Umbilical cord (tissue), 2 donors: ENCODE measurements at places on chromosomes 3 and 15.

DNA sequence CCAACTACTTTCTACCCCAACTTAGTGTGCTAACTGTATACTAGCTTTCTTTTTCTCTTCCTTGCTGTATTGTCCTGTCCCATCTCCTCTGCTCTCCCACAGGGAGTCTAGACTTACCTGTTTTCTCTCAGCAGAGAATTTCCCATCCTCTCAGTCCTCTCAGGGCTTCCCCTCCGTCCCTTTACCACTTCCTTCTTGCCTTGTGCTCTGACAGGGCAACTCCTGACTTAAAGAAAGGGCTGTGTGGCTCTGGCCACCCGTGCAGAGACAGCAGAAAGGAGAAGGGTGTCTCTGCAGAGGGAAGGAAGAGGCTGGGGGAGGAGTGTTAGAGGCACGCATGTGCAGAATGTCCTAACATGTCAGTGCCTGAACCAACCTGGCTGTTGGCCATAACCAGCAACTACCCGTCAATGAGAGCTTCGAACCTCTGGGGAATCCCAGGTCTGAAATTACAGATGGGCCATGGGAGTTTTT is at the start of gene GCSAM:
Gene GCSAM, minus strand, starts transcription at position 274 of the 474 bp plus-strand sequence. Its CDS starts 128 bp downstream, at position 146.
- DNase-seq = peak; percentile 54

DNA sequence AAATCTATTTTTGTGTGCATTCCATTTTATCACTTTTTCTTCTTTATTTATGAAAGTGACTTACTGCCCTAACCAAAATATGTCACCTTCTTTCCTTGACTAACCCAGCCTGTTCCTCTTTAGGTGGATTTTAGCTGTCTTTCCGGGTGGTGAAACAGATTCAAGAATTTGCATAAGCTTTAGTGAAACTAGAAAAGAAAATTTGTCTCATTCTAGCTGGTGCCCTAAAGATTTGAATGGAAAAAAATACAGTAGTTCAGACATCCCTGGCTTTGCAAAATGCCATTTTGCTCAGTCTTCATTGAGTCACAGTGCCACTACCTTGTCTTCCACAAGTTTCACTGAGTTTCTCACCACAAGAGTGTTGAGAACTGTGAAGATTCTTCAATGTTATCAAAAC is 28.2 kb upstream of the CCDC50 start:
- DNase-seq = no peak

DNA sequence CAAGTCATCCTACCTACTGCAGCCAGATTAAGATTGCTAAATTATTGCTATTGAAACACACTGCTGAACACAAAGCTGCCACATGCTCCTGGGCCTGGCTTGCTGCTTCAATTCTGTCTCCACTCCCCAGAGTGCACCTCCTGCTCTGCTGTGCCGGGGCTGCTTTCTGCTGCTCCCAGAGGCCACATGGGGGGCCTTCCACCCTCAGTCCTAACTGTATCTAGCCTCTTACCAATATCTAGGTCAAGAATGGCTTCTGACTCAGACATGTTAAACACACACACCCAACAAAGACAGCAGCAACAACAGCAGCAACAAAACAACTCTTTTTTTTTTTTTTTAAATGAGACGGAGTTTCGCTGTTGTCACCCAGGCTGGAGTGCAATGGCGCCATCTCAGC is 33.0 kb downstream of the MYZAP start:
- no peak for DNase-seq

DNA sequence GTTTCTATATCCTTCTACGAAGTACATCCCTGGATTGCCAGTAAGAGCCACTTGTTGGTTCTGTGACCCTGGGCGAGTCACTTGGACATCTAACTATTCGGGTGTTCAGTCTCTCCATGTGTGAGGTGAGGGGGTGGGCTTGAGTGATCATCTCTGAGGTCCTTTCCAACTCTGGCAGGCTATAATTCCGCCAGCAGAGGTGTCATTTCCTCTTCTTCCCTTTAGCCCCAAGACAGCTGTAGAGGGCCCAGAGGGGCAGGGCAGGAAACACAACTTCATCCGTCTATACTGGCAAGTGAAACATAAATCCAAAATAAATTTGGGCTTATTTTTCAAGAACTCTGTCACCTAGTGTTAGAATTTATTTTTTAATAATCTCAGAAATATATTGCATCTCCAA is 38.1 kb downstream of the C2CD4A start:
- DNase-seq = no peak

GRCh38 chr3:23728601-23729117 is 77.1 kb upstream of the UBE2E1 start:
- peak; percentile 91 for DNase-seq

- DNase-seq = no peak
These were observed 7.0 kb upstream of the NIPA2 start for GRCh38 chr15:22831473-22831872.

DNA sequence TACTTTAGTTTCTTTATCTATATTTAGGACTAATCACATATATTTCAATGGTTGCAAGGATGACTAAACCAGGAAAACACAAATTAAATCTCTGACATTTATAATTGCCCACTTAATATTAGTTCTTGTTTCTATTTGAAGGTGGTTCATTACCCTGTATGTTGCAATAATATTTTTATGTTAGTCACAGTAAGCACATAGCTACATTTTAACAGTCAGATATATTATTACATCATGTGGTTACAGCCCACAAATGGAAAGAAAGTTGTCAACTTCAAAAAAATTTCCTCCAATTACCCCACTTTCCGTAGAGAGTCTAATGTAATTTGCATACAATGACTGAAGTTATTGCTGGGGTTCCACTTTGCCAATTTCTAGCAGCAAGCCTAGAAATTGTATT is 114.6 kb downstream of the TUSC7 start:
- no peak for DNase-seq

DNA sequence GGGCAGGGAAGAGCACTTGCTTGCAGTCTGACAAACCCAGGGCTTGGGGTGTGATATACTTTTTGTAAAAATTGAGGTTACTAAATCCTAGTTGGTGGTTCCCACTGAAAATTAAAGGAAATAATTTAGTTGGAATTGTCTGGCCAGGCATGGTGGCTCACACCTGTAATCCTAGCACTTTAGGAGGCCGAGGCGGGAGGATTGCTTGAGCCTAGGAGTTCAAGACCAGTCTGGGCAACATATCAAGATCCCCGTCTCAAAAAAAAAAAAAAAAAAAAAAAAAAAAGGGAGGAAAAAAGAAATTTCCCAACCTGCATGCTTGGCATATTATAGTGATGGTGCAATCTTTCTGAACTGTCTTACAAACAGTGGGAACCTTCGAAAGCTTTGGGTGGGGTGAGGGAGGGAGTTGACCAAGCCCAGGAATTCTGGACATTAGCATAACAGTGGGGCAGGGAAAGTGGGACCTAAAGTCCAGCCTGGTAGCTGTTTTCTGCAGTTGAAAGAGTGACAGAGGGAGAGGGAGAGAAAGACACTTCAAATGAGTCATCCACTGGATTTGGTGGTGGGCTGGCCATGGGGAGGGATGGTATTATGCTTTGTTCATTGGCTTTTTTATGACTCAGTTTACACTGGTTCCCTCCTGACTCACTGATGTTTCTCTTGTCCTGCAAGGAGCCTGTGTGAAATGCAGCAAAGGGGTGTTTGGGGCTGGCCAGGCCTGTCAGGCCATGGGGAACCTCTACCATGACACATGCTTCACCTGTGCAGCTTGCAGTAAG is 41.1 kb downstream of the LIMD1 start:
- no peak for DNase-seq

DNA sequence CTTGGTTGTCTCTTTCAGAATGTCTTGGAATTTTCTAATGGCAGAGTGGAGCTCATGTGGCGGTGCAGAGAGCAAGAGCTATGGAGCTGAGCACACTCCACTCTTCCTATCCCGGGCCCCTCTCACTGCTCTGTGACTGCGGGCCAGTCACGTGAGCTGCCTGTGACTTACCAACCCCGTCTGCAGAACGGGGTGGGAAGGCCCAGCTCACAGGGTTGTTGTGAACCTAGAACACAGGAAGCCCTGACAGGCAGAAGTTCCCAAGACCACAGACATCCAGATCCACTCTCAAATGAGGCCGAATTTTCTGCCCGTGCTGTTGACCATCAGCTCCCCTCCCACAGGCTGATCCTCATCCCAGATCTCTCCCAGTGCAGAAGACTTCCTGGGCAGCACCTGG is 35.5 kb upstream of the PLXNA1 start:
- DNase-seq = no peak

- no peak for DNase-seq
These were observed 247.6 kb upstream of the SOX2 start for GRCh38 chr3:181464033-181464694.

- DNase-seq = peak; percentile 89
These were observed at the start of gene PLCD1 for GRCh38 chr3:38029400-38030125. PLCD1 (minus strand) TSS chr3:38029642; CDS start chr3:38029539, 103 bp downstream.

GRCh38 chr3:151351219-151351618 is 21.9 kb upstream of the P2RY13 start:
- DNase-seq = no peak

DNA sequence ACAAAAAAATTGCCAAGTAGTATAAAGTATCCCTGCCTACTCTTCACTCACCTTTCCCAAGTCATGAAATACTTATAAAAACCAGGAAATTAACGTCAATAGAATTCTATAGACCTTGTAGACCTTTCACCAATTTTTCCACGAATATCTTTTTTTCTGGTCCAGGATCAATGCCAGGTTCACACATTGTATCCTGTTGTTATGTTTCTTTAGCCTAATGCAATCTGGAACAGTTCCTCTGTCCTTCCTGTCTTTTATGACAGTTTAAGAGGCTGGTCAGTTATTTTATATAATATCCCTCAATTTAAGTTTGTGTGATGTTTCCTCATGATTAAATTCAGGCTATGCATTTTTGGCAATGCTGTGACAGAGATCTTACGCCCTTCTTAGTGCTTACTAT is 63.2 kb upstream of the MAGI1 start:
- DNase-seq = no peak

DNA sequence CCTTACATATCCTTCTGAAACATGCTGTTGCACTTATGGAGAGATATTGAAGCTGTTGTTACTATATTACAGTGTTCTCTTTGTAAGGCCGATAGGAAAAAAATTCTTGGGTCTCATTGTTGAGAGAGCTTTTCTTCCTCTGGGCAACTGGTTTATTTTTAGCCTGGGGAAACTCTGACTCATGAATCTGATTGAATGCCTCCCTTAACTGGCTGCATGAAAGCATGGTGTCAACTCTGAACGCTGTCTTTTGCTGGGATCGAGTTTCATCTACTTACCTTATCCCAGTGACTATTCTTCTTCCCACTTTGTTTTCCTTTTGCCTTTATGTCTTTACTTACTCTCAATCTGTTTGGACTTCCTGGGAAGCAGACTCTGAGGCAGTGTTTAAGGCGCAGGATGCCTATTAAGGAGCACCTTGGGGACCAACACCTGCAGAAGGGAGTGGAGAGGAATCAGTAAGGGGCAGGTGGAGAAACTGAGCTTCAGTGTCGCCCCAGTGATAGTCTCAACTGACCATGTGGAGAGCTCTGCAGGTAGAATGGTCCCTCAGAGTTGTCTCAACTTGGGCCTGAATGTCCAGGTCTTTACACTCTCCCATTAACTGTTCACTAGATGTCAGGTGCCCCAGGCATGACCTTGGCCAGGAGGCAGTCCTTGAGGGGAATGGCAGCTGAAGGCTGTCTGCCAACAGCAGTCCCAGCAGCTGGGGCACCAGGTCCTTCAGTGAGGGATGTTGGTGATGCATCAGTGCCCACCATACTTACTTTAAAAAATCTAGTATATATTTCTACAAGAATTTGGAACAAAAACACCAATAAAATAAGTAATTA is 88.9 kb upstream of the CCNL1 start:
- DNase-seq = peak; percentile 66

DNA sequence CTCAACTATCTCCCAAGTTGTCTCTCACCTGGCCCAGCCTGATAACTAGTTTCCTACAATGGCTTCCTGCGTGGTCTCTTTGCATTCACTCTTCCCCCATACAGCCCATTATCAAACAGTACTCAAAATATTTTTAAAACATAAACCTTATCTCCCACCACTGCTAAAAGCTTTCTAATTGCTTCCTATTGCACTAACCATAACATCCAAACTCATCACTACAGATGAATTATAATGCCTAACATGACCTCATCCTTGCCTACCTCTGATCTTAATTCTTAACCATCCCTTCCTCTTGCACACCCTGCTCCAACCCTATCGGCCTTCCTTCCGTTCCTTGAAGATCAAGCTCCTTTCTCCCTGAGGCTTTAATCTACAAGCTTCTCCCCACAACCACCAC is 17.0 kb downstream of the ACAP2 start:
- DNase-seq = no peak

GRCh38 chr3:98994128-98994762 is 92.8 kb upstream of the DCBLD2 start:
- peak; percentile 54 for DNase-seq

GRCh38 chr3:65948841-65949573 is 89.7 kb downstream of the MAGI1 start:
- no peak for DNase-seq

GRCh38 chr15:86942285-86942684 is 862.6 kb downstream of the AGBL1 start:
- no peak for DNase-seq

GRCh38 chr15:25727116-25727515 is 136.0 kb downstream of the ATP10A start:
- no peak for DNase-seq

- DNase-seq = peak; percentile 21
These were observed 87.3 kb upstream of the ROPN1 start for GRCh38 chr3:124078953-124079911.

- DNase-seq = no peak
These were observed 3.8 kb downstream of the PRR23E start for GRCh38 chr3:127196466-127197299.

- no peak for DNase-seq
These were observed 29.8 kb upstream of the PTPRG start for GRCh38 chr3:61531528-61531927.

DNA sequence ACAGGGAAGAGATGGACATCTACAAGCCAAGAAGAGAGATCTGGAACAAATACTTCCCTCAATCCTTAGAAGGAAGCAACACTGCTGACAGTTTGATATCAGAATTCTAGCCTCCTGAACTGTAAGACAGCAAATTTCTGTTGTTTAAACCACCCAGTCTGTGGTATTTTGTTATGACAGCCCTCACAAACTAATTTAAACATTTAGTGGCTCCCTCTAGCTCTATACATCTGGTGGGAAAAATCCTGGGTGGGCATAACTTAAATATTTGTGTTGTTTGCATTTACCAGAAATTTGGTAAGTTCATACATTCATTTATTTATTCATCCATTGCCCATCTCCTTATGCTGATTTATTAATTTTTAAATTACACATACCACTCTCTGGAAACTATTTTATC is 62.5 kb upstream of the GSK3B start:
- no peak for DNase-seq

DNA sequence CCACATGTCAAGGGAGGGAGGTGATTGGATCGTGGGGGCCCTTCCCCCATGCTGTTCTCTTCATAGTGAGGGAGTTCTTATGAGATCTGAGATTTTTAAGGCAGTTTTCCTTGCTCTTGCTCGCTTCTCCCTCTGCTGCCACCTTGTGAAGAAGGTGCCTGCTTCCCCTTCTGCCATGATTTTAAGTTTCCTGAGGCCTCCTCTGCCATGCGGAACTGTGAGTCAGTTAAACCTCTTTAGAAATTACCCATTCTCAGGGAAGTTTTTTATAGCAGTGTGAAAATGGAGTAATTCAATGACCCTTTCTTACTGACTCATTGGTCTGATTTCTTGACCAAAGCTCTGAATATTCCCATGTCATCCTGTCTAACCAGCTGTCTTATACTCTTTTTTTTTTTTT is 484.4 kb upstream of the TPRG1 start:
- peak; percentile 35 for DNase-seq

- peak; percentile 56 for DNase-seq
These were observed 72.1 kb upstream of the TPRG1 start for GRCh38 chr3:189099505-189100290.

GRCh38 chr15:27573805-27574485 is 525.2 kb downstream of the OCA2 start:
- no peak for DNase-seq
